ENCODE measurements at places on chromosomes 11 and 22. TPM values are rescaled to one million over a fixed set of nuclear protein-coding genes. Genes with fewer than 3 reads are reported as not detected.

Gene LIN7C
- polyA plus RNA-seq = 2.5 TPM

Gene CHRM1
- 18.8 TPM for polyA plus RNA-seq

Gene KDM4E
- polyA plus RNA-seq = not detected

Gene DNAJB7
- not detected for polyA plus RNA-seq

Gene GRM5
- 1.1 TPM for polyA plus RNA-seq

Gene PGA4
- 0.66 TPM for polyA plus RNA-seq

Gene UBQLNL
- polyA plus RNA-seq = not detected

Gene CYB5R2
- polyA plus RNA-seq = 18.2 TPM

Gene C11orf87
- polyA plus RNA-seq = 2.1 TPM

Gene OR5P2
- polyA plus RNA-seq = not detected

Gene H19
- 11.2 TPM for polyA plus RNA-seq

Gene HPX
- polyA plus RNA-seq = 0.61 TPM

Gene KRTAP5-10
- polyA plus RNA-seq = not detected

Gene ACR
- polyA plus RNA-seq = 3.0 TPM

Gene TRIM6
- polyA plus RNA-seq = 0.14 TPM

Gene PRODH
- polyA plus RNA-seq = 2.2 TPM

Gene NOX4
- polyA plus RNA-seq = 2.1 TPM

Gene OR5D16
- polyA plus RNA-seq = not detected

Gene OR51M1
- polyA plus RNA-seq = not detected

Gene MS4A8
- polyA plus RNA-seq = 232 TPM

Gene ACAD8
- 16.6 TPM for polyA plus RNA-seq

Gene CDK2AP2
- polyA plus RNA-seq = 109 TPM

Gene VWCE
- 1.0 TPM for polyA plus RNA-seq

Gene TSPAN32
- not detected for polyA plus RNA-seq

Gene OR2AG2
- not detected for polyA plus RNA-seq

Gene B3GAT3
- 65.0 TPM for polyA plus RNA-seq

Gene MYO7A
- polyA plus RNA-seq = 4.2 TPM

Gene SAA4
- polyA plus RNA-seq = not detected

Gene LINC01488
- not detected for polyA plus RNA-seq
